ENCODE measurements at places on chromosomes 7 and 10.

DNA sequence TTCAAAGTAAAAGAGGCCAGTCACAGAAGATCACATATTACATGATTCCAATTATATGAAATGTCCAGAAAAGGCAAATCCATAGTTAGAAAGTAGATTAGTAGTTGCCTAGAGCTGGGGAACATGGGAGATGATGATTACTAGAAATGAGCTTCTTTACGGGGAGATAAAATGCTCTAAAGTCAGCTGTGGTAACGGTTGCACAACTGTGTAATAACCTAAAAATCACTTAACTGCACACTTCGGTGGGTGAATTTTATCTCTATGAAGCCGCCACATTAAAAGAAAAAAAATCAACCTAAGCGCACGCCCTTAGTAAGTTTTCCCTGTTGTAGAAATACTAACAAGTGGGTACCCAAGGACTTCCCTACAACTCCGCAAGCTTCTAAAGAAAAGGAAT, 15.9 kb downstream of the XRCC2 start:
- no peak for DNase-seq

- DNase-seq = no peak
Measured at GRCh38 chr7:27129729-27130539, 623 bp downstream of the HOXA4 start.

DNA sequence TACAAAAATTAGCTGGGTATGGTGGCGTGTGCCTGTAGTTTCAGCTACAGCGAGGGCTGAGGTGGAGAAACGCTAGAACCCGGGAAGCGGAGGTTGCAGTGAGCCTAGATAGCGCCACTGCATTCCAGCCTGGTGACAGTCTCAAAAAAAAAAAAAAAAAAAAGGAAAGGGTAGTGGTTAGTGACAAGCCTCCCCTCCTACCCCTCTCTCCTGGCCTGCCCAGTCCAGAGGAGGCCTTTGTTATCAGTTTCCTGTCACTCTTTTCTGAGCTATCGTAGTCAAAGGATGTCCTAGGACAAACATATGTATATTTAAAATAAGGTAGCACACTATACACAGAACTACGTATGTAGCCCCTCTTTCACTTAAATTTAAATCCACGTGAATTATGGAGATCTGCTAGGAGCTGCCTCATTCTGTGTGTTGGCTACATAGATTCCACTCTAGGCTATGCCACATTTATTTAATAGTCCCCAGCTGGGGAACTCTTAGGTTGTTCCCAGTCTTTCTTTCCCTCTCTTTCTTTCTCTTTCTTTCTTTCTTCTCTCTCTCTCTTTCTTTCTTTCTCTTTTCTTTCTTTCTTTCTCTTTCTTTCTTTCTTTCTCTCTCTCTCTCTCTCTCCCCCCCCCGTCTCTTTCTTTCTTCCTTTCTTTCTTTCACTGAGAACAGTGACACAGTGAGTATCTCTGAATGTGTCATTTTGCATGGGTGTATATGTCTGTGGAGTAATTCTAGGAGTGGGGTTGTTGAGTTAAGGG, 3.9 kb downstream of the TSPAN15 start:
- no peak for DNase-seq

- DNase-seq = no peak
Measured at GRCh38 chr7:22772885-22773284, 45.9 kb downstream of the IL6 start.

DNA sequence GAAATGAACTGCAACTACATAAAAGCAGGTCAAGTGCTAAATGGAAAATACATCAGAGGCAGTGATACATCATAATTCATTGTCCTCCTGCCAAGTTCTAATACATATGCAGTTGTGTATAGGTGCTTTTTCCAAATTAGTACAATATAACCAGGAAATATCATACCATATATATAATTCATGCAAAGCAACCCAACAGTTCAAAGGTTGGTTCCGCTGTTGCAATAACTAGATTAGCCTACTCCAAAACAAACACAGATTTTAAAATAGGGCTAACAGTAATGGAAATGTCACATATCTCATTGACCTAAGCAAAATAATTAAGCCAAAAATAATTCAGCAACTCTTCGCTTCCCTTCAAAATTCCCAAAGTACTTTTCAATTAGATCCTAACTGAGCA, 88.9 kb upstream of the NEBL start:
- DNase-seq = no peak

DNA sequence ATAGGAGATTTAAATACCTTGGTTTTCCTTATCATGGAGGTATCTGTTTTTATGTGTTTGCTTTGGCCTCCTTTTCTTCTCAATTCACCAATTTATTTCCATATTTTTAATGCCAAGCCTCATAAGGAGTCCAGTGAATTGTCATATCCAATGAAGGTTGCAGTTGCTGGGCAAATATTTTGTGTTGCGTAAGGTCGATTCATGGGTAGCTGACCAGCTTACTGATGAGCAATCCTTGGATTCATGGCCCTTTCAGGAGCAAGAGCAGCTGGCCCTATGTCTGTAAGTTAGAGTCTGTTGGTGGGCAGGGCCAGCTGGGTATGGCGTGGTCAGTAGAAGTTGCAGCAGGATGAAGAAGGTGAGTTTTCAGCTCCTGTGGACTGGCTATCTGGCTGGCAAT, 182.9 kb downstream of the PFKFB3 start:
- DNase-seq = no peak

DNA sequence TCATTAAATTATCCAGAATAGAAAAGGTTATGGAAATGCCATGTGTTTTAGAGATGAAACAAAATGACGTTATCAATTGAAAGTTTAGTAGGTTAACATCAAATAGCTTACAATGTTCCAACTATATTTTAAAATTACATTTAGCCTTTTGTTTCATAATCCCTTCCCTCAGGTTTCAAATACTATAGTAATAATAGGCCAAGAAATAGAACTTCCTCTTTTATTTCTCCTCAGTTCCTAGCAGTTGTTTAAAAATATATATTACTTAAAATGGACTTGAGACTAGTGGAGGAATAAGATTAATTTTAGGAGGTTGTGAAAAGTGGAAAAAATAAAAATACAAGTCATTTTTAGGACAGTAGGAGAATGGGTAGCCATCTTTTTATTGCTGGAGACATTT, 16.4 kb upstream of the PDSS1 start:
- no peak for DNase-seq

DNA sequence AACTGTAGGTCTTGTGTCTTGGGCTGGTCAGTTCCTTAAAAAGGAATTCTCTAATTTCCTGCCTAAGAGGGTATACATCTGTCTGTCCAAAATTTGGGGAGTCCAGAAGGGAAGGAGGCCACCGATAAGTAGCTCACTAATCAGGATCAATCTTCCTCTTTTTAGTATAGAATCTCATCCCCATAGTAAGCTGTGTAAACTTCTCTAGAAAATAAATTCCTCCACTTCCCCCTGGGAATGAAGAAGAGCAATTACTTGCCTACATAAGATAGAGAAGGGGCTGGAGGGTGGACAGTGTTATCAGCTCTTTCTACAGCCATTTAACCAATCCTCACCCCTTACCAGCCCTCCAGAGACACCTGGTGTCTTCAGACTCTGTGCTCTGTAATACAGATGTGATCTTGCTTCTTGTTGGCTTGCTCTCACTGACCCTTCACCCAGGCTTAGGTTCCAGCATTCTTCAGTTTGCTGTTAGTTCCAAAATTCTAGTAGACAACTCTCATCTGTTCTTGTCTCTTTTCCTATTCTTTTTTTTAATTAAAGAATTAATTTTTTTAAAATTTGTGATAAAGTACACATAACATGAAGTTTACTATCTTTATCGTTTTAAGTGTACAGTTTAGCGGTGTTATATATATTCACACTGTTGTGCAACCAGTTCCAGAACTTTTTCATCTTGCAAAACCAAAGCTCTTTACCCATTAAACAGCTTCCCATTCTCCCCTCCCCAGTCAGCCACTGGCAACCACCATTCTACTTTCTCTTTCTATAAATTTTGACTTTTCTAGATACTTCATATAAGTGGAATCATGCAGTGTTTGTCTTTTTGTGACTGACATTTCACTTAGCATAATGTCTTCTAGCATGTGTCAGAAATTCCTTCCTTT, 6.5 kb upstream of the PRKAR2B start:
- DNase-seq = no peak

- DNase-seq = no peak
Measured at GRCh38 chr10:114239117-114239993, at the start of gene VWA2. VWA2 (plus strand) TSS chr10:114239254; CDS start chr10:114248714, 9,460 bp downstream.

DNA sequence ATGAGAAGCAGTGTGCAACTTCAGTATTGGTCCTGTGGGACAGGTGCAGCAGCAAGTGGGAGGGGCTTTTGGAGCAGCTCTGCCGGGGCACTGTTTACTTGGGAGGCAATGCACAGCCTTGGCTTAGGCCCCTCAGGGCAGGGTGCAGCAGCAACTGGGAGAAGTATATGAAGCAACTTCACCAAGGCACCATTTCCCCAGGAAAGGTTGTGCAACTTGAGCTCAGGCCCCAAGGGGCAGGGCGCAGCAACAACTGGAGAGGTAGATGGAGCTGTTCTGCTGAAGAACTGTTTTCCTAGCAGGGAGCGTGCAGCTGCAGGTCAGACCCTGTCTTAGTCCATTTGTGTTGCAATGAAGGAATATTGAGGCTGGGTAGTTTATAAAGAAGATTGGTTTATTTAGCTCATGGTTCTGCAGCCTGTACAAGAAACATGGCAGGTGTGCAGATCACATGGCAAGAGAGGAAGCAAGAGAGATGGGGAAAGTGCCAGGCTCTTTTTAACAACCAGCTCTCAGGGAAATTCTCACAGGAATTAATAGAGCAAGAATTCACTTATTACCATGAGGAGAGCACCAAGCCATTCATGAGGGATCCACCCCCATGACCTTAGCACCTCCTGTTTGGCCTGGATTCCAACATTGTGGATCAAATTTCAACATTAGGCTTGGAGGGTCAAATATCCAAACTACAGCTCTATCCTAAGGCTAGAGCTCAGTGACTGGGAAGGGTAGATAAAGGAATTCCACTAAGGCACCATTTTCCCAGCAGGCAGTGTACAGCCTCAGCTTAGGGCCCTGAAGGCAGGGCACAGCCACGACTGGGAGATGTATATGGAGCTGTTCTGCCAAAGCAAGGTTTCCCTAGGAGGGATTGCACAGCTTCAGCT, 10.9 kb downstream of the GPR141 start:
- no peak for DNase-seq

DNA sequence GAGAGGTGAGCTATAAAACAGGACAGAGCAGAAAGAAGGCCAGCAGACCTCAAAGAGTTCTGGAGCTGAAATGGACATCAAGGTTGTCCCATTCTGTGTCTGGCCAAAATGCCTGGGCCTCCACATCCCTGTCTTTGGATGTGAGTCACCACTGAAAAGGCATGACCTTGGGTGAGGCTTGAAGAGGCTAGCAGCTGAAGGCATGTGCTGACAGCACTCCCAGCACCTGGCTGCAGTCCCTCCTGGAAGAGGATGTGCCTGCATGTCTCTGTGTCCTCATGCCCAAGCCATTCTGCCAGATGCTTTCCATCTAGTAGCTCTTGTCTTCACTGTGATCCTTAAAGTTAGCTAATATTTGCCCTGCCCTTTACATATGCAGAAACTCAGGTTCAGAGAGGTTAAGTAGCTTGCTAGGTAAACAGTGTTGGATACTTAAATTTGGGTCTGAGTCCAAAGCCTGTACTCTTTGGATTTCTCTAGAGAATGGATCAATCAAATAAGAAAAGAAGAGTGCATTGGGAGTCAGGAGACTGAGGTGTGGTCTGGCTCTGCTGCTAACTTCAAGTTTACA, 35.8 kb downstream of the HECW1 start:
- DNase-seq = no peak

DNA sequence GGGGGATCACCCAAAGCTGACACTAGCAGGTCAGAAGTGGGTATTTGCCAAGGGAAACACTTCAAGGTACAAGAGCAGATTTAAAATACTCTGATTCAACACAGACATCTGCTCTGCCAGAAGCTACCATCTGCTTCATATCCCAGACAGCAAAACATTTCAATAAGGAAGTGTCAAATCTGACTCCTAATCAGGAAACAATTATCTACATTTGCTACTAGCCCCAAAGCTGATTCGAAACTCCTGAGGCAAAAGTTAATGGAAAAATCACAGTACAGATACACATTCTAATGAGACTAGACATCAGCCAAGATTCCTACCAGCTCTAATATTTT, 48.9 kb downstream of the PARD3 start:
- no peak for DNase-seq

- DNase-seq = no peak
Measured at GRCh38 chr7:96219378-96220130, 102.3 kb downstream of the SLC25A13 start.

- no peak for DNase-seq
Measured at GRCh38 chr7:142857625-142858024, 2.7 kb downstream of the EPHB6 start.

- DNase-seq = no peak
Measured at GRCh38 chr7:148191391-148192065, 399.0 kb upstream of the C7orf33 start.

DNA sequence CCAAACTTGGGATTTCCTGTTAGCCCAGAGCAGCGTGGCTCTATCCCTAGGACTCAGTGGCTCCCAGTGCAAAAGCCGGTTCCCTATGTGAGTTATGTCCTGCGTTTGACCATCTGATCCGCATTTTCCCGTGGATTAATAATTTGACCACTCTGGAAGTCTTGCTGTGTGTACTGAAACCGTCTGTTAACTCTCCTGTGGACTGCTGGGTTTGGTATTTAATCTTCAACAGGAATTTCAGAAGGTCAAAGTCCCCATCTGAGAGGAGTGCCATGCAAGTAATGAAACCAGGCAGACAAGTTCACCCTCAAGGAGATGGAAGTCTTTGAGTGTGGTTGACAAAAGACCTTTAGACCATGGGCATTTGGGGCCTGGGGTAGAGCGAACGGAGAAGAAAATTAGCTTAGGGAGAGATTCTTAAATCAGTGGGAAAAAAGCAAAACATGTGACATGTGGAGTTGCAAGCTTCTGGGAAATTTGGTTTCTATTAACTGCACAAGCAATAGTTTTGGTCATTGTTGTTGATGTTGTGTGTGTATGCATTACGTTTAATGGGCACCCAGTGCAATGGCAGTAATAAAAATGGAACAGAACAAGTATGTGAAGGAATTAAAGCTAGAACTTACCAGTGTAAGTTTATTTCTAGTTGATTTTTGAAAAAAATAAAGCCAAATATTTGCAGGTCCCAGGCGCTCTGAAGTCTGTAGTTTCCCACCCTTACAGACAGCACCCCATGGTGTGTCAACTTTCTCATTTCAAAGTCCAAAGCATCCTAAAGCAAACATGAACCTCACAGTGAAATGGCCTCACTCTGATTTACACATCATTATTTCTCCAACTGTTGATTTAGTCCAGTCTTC, 38.2 kb downstream of the LYZL1 start:
- no peak for DNase-seq

GRCh38 chr10:98339799-98340198, 71.8 kb upstream of the LOXL4 start:
- peak; percentile 44 for DNase-seq

Data from CD4-positive, alpha-beta T cell treated with Interleukin-21 for 1 hour (primary cell).